ENCODE measurements at places on chromosomes 7 and 10. TPM values are rescaled to one million over a fixed set of nuclear protein-coding genes. Genes with fewer than 3 reads are reported as not detected.

- no peak for DNase-seq
These were observed 37.2 kb upstream of the ABCB5 start for GRCh38 chr7:20578257-20578771.

GRCh38 chr7:87038993-87039690 is 20.3 kb downstream of the ELAPOR2 start:
- DNase-seq: no peak

GRCh38 chr7:117025891-117026290 is 72.6 kb downstream of the ST7 start:
- DNase-seq: no peak

- DNase-seq: no peak
These were observed 14.0 kb upstream of the GTPBP4 start for GRCh38 chr10:974038-974784.

GRCh38 chr10:10094691-10095090 is 923.0 kb upstream of the CELF2 start:
- no peak for DNase-seq

DNA sequence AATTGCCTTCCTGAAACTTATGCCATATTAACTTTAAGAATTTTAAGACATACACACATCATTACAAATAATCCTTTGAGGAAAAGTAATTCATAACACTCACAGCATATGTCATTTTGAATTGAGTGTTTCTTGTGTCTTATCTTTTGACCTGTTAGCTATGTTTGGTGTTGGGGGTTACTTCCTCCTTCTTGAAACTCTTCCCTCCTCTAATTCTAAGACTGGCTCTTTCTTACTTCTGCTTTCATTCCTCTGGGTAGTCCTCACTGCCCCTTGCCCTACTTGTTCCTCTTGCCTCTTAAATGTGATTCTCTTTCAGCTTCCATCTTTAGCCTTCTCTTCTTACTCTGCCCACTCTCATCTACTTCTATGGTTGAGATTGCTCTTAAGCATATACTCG is 28.3 kb upstream of the PIP4K2A start:
- no peak for DNase-seq

DNA sequence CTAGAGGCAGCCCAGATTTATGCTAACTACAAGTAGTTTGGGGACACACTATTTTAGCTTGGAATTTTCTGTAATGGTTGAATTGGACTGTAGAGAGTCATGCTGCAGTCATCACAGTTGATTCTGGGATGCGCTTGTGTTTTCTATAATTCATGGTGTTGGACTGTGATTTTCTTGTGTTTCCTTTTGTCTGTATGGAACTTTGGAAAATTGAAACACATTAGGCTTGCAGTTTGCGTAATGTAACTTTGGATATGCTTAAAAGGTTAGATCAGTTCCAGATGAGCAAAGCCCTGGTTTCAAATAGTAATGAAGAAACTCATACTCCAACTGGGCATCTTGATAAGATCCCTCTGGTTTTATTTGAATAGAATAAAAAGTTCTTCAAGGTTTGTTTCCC is 502.2 kb downstream of the ARL4A start:
- DNase-seq: no peak

GRCh38 chr7:78254726-78255055 is 456.1 kb downstream of the PHTF2 start:
- DNase-seq: no peak

DNA sequence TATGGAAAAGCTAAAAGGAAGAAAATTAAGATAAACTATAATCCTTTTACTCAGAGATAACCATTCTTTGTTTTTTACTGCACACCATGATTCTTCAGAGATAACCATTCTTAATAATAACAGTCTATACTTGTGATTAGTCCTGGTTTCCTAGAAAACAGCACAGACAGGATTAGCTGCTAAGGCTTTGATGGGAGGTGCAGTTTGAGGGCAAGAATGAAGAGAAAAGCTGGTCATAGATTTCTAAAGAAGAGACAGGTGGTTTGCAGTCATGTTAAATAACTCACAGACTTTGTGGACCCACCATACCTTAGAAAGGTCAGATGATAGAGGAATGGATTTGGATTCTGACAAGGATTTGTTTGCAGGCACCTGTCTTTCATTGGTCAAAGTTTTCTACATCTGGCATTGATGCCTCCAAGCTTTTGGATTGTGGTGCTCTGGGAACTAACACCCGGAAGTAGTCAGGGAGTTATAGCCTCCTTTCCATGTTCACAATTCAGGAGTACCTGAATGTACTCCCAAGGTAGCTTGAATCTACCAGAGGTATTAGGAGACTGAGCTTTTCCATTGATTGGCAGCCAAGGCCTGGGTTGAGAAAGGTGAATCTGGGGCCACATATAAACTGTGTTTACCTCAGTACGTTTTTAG is 3.7 kb downstream of the SMC3 start:
- DNase-seq: no peak

- peak; percentile 21 for DNase-seq
These were observed 156.2 kb upstream of the FRMD4A start for GRCh38 chr10:14486777-14487487.

GRCh38 chr10:110035070-110035921 is 27.5 kb downstream of the ADD3 start:
- no peak for DNase-seq

GRCh38 chr10:15279236-15279635 is 91.9 kb downstream of the FAM171A1 start:
- DNase-seq: no peak

DNA sequence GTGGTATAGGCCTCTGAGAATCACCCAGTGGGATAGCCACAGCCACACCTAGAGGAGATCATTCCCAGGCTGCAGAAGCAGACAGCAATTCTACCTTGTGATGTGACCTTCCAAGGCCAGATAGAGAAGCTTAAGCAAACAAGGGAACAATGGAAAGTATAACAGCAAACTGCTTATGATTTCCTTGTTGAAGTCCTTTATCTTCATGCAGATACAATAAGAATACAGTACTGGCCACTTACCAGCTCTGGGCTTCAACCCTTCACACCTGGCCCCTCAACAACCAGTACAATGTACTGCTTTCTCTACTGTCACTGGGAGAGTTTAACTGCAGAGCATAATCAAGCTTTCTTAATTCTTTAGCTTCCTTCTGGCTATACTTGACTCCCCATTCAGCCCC is 22.6 kb upstream of the DDX50 start:
- no peak for DNase-seq

GRCh38 chr7:7639847-7640220 is 718 bp upstream of the UMAD1 start:
- DNase-seq: peak; percentile 28

DNA sequence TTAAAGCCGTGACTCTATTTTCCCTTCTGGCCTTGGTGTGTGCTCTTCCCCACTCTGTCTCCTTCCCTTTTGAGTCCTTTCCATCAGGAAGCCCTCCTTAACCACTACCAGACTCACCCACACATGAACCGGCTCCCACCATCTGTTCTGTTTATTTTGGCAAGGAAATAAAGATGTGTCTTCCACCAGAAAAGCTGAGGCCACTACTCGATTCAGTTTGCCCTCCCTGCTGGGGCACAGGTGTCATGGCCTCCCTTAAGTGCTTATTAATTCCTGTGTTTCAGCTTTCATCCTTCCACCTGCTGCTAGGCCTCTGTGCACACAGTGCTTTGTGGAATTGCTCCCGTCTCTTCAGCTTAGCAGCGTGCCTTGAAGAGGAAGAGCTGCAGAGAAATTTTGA is 16.7 kb downstream of the POR start:
- no peak for DNase-seq

- no peak for DNase-seq
These were observed 15.0 kb upstream of the NPS start for GRCh38 chr10:127534074-127534473.

GRCh38 chr10:112532189-112532588 is 85.2 kb downstream of the VTI1A start:
- no peak for DNase-seq

Gene SPDYE6
- polyA plus RNA-seq: 6.7 TPM

Gene CCDC136
- polyA plus RNA-seq: 564 TPM

Gene RSBN1L
- 33.0 TPM for polyA plus RNA-seq

Gene INMT
- polyA plus RNA-seq: 31.8 TPM

Gene TMEM273
- 8.2 TPM for polyA plus RNA-seq

Data from testis (tissue), 5 donors.